CD4-positive, alpha-beta T cell treated with Interleukin-2 at 100 ng/mL for 4 hours (primary cell): ENCODE measurements at places on chromosomes 4 and X.

DNA sequence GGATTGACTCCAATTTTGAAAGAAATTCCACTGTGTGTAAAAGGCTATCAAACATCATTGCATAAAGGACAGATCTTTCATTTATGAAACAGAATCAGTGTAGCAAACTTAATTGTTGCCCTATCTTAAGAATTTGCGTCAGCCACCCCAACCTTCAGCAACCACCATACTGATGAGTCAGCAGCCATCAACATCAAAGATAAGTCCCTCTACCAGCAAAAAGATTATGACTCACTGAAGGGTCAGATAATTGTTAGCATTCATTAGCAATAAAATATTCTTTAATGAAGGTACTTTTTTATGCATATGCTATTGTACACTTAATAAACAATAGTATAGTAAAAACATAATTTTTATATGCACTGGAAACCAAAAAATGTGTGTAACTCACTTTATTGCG is 15.8 kb upstream of the GRSF1 start:
- no peak for DNase-seq

DNA sequence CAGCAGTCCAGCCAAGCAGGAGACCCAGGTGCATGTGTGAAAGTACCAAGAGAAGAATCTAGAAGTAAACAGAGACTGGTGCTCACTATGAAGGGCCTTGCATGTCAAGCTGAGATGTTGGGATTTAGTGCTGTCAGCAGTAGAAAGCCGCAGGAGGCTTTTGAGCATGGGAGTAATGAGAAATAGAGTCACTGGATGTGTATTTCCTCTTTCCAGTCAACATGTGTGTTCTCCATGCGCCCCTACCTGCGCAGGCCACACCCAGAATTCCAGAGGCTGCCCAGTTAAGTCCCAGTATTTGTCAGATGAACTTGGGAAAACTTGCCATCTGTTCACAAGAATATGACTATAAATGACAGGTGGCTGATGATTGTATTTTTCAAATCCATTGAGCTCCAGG is 4.5 kb upstream of the MAMLD1 start:
- DNase-seq: no peak

- no peak for DNase-seq
Measured at GRCh38 chrX:24643116-24643515, 4.0 kb downstream of the PCYT1B start.

GRCh38 chr4:123597586-123597985 is 201.0 kb downstream of the SPRY1 start:
- DNase-seq: no peak

DNA sequence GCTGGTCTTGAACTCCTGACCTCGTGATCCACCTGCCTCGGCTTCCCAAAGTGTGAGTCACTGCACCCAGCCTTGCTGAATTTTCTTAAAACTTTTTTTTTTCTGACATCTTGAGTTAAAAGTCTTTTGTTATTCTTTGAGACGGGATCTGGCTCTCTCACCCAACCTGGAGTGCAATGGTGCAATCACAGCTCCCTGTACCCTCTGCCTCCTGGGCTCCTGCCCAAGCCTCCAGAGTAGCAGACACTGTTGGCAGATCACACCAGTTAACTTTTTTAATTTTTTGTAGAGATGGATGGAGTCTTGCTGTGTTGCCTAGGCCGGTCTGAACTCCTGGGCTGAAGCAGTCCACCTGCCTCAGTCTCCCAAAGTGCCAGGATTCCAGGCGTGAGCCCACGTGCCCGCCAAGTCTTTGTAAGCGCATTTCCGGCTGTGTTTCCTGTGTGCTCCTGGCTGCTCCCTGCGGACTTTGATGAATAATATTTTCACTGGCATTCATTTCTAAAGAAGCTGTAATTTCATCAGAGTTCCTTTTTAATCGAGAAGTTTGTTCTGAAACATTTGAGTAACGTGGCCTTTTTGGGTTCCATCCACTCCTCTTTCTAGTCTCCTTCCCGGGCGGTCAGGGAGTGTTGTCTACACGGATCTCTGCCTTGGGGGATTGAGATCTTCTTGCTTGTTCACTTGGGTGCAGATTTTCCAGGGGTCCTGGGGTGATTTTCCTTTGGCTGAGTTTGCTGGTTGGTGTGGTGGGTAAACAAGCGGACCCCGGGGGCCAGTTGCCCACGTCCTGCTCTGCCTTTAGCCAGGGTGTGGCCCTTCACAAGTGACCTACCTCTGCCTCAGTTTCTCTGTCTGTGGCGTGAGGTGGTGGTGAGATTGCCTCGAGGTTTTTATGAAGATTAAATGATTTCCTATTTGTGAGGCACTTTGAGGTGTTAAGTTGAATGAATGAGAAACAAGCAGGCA is 44.4 kb downstream of the PCGF3 start:
- no peak for DNase-seq

- no peak for DNase-seq
Measured at GRCh38 chr4:186789651-186790050, 66.0 kb upstream of the FAT1 start.

DNA sequence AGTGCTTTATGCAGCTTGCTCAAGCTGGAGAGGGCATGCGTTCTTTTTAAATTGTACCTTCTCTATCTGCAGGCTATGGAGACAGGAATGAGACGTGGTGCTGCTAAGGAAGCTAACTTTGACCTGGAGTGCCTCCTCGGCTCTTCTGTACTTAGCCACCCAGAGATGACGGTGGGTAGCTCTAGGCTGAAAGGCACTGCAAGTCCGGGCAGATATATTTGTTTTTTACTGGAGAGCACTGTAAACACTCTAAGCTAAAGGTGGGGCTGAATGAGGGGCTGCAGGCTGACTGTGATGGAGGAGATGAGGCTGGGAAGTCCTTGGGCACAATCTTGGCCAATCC is 12.1 kb downstream of the ELF4 start:
- DNase-seq: no peak

DNA sequence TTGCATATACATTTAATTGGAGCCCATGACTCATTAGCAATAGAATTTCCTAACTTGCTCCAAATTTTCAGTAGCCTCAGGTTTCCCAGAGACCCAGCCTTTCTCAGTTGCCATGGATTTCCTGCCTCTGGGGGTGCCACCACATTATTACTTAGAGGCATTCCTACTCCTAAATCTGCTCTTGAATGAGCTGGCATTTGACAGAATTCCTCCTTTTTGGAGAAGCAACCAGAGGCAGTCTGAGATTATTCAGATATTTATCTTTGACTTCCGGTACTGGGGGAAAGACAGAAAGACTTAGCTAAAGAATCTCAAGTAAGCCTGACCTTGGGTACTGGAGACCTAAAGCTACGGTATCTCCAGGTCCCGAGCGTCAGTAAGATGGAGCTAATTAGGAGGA is 76.3 kb downstream of the DCHS2 start:
- DNase-seq: no peak

DNA sequence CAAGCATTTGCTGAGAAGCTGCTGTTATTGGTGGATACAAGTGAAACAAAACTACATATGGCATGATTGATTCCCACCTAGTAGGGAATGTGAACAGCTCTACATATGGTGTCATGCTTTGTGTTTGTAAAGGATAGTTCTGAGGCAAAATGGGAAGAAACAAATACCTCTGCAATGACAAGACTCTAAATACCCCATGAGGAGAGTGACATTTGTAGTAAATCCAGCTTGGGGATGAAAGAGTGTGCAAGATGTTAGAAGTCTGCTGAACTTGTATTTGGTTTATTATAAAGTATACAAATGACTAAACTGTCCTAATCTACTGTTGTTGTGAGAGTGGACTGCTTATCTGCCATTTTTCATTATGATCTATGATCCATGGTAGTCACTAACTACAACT is 120.8 kb upstream of the HS3ST1 start:
- no peak for DNase-seq

- DNase-seq: peak; percentile 26
Measured at GRCh38 chrX:54495814-54496516, at the start of gene FGD1. FGD1 (minus strand) TSS chrX:54496234; CDS start chrX:54495432, 802 bp downstream.

GRCh38 chrX:45710081-45710801 is 509.6 kb upstream of the DIPK2B start:
- peak; percentile 11 for DNase-seq

DNA sequence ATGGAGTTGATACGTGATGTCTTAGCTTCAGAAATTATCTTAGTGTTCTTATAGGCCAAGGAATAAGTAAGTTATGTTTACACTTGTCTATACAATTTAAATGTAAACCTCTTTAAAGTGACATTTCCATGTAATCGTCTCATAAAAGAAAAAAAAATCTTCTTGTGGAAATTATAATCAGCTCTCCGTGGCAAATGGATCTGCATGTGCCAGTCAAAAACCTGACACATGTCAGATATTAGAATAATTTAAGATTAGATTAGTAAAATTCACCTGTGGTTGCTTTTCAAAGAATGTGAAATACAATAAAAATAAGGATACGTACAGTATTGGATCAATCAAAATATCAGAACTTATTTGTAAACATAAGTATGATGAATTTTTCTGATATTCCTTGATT is 263.9 kb downstream of the ADAMTS3 start:
- DNase-seq: no peak

- DNase-seq: no peak
Measured at GRCh38 chrX:68684291-68684918, 36.9 kb downstream of the STARD8 start.

DNA sequence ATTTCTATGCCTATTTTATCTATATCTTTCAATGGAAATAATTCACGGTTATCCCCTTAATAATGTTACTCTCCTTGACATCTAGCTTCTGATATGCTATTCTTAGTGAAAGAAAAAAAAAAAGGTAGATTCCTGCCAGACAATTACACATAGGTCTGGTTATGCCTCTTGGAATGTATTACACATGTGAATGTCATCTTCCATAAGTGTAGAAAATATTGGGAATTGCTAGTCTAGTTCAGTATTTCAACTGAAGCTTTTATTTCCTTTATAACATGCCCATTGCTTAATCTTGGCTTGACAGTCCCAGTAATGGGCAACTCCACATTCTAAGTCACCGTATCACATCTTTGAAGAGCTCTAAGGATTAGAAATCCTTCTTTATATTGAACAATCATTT is 25.4 kb upstream of the PPP1R2C start:
- DNase-seq: no peak

DNA sequence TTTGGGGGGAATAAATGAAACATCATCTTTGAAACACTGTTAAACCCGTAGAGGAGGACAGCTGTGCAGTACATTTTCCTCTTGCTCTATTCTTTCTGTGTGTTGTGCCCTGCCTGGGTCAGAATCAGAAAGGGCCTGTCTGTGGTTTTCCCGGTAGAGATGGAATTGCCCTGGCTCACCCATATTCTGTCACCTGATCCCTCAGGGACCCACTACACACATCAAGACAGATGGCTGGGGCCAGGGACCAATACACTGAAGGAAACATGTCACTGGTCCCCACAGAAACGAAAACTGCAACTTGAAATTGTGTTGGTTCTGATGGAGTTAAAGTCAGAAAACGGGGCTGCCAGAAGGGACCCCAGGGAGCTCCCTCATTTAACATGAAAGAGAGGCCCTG is 114.9 kb downstream of the ZNF827 start:
- no peak for DNase-seq

DNA sequence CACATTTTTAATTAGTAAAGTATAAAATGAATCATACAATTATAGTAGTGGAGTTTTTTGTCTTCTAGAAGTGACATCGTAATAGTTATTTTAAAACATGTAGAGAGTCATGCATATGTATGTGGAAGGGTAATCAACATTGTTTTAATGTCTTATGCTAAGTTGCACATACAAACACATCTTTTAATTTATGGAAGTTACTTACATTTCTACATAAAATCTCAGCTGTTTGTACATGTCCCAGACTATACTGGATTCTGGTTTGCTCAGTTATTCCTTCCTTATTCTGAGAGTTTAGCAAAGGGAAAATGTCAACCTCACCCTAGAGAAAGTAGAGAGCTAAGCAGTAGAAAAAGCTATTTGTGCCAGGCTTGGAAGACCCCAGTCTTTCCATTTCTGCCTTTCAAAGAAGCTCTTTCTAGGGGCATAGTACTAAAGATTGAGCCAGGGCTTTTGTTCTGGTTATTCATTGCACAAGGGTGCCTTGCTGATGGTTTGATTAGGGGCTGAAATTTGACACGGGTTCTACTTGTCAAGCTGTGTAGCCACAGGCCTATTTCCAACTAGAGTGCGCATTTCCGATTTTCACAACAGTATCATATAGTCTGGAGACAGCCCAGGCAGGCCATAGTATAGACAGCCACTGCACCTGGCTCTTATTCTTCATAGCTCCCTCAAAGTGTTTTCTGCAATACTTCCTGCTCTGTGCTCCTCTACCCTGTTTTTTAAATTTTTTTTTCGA is 106.3 kb downstream of the RPA4 start:
- no peak for DNase-seq

DNA sequence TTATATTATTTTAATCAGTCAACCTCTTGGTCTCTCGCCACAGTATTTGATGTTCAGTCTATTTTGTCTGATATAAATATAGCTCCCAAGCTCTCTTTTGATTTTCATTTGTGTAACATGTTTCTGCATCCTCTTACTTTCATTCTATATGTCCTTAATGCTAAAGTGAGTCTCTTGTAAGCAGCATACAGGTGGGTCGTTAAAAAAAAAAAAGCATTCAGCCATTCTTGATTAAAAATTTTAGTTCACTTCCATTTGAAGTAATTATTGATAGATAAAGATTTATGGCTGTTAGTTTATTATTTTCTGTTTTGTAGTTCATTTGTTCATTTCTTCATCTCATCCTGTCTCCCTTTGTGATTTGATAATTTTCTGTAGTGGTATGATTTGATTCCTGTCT is 229.1 kb downstream of the GUCY2F start:
- no peak for DNase-seq

DNA sequence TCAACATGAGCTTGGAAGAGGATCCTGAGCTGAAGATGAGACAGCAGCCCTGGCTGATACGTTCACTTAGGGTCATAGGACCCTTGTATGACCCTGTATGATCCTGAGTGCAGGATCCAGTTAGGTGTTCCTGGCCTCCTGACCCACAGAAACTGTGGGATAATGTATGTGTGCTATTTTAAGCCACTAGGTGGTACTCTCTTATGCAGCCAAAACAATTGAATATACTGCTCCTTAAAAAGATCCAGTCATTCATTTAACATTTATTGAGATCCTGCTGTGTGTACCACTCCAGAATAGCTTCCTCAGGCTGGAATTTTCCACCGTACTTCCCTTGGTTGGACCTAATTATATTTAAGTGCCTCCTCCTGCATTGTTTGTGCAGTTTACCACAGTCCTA is 167.1 kb downstream of the AMELX start:
- no peak for DNase-seq

- no peak for DNase-seq
Measured at GRCh38 chr4:85607624-85608023, 132.7 kb downstream of the ARHGAP24 start.

DNA sequence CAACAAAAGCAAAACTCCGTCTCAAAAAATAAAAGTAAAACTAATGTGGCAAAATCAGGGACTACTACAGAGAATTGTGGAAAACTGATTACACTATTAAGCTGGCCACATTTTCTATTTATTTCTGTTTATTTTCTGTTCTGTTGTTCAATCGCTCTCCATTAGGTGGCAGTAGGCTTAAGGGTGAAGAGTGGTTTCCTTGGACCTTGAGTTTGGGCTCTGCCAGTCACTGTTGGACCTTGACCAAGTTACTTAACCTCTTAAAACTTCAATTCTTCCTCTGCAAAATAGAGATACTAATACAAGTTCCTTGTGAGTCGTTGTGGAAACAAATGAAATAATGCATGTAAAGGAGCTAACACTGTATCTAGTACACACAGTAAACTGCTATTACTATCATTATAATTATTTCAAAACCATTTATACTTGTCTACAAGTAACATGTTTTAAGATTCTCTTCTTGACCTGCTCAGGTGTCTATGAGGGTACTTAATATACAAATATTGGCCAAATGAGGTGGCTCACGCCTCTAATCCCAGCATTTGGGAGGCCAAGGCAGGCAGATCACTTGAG is 15.2 kb downstream of the HSD17B11 start:
- DNase-seq: peak; percentile 58

- no peak for DNase-seq
Measured at GRCh38 chr4:162685410-162685809, 481.3 kb downstream of the NAF1 start.

- no peak for DNase-seq
Measured at GRCh38 chrX:39556056-39556455, 541.7 kb downstream of the BCOR start.
